ENCODE measurements at places on chromosomes 6 and 20.

GRCh38 chr6:84645000-84645399 is 119.4 kb downstream of the TBX18 start:
- DNase-seq: no peak

- DNase-seq: no peak
These were observed 78.6 kb upstream of the AKAP12 start for GRCh38 chr6:151160929-151161757.

DNA sequence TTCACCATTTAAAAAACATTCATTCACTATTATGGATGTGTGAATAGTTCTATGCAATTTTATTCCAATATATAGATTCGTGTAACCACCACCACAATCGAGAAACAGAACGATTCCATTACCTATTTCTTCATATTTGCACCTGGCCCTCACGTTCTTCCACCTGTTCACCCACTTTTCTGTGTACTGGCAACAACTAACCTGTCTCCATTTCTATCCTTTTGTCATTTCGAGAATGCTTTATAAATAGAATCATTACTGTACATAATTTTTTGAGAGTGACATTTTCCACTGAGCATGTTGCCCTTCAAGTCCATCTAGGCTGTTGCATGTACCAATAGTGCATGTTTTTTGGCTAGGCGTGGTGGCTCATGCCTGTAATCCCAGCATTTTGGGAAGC is 23.2 kb upstream of the STX11 start:
- no peak for DNase-seq

GRCh38 chr6:10722570-10722819 is 375 bp upstream of the TMEM14C start:
- no peak for DNase-seq

GRCh38 chr6:114833211-114833610 is 490.4 kb upstream of the HS3ST5 start:
- no peak for DNase-seq

DNA sequence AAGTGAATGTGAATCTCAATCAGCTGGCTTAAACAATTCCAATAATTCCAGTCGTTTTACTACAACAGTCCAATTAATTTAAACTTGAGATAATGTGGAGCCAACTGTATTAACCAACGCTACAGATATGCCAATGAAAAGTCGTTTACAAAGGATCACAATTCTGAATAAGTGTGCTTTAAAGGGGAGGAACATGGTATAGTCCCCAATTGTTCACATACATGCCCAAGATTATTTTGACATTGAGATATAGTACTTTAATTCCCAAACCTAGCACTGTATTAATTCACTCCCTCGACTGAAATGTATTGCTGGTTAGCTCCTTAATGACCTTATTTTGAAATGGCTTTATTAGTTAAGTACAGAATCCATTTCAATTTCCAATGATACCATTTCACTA is 2.5 kb downstream of the AKIRIN2 start:
- DNase-seq: no peak

DNA sequence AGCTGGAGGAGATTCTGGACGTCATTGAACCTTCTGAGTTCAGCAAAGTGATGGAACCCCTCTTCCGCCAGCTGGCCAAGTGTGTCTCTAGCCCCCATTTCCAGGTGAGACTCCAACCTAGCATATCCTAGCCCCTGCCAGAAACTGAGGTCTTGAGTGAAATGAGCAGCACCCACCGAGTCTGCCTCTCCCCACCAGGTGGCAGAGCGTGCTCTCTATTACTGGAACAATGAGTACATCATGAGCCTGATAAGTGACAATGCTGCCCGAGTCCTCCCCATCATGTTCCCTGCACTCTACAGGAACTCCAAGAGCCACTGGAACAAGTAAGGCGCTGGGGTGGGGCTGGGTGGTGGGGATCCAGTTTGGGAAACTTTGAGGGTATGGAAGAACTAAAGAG is 4.6 kb downstream of the MEA1 start:
- DNase-seq: peak; percentile 21

DNA sequence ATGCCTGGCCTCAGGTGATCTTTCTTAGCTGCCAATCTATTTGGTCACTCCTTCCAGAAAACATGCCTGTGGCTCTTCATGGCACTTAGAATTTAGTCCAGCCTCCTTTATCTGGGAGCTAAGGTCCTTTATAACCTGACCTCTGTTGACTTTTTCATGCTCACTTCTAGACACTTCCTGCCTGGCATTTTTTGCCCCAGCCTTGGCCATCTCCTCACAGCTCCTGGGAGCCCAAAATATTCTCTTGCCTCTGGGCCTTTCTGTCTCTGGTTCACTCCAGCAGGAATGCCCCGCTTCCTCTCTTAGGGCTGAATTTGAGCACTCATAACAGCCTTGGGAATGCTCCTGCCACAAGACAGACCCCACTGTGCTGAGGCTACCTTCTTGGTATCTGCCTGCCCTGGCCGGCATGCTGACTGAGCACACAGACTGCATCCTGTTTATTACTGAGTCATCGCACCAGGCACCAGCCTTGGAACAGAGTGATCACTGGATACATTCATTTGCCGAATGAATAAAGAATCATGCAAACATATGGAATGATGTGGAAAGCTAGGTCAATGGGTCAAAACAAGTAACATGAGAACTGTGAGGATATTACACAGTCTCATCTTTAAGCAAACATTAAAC is 5.8 kb upstream of the EEF1E1 start:
- no peak for DNase-seq

DNA sequence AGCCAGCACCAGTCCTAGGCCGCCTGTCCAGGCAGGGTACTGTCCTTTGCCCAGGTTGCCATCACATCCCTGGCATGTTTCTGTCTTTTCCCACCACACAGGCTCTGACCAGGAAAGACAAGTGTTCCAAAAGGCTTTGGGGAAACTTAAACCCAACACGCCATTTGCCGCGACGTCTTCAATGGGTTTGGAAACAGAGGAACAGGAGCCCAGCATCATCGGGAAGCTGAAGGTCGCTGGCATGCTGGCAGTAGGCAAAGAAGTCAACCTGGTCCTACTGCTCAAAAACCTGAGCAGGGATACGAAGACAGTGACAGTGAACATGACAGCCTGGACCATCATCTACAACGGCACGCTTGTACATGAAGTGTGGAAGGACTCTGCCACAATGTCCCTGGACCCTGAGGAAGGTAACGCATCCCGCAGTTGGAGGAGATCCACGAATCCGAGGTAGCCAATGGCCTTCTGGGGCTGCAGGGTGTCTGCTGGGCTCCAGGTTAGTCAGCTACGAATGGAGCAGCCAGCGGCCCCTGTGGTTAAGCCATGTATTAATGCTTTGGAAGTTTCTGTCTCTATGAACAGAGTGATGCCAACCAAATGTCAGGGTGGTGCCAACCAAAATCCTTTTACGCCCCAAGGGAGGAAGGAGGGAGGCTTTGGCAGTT is 36.2 kb downstream of the TGM3 start:
- DNase-seq: no peak

GRCh38 chr20:34621036-34621343 is 55.9 kb downstream of the PIGU start:
- no peak for DNase-seq

DNA sequence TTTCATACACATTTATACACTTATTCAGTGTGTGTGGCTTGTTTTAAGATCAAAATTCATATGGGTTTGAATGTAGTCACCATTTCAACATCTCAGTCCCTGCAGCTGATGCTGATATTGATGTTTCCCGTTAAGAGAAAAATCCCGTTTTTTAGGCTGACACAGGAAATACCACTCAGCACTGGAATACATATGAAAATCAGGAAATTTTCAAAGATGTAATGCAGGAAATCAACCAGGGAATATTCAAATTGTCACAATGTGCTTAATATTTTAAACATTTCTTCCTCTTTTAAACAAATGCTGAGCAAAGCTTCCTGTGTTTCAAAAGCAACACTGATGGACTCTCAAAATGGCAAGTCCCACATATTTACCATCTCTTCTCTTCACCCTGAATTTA is 94.5 kb upstream of the MARCKS start:
- no peak for DNase-seq

- no peak for DNase-seq
These were observed 2.1 kb downstream of the GABRR2 start for GRCh38 chr6:89313006-89313405.

- no peak for DNase-seq
These were observed 14.3 kb upstream of the NCOA3 start for GRCh38 chr20:47487175-47487917.

DNA sequence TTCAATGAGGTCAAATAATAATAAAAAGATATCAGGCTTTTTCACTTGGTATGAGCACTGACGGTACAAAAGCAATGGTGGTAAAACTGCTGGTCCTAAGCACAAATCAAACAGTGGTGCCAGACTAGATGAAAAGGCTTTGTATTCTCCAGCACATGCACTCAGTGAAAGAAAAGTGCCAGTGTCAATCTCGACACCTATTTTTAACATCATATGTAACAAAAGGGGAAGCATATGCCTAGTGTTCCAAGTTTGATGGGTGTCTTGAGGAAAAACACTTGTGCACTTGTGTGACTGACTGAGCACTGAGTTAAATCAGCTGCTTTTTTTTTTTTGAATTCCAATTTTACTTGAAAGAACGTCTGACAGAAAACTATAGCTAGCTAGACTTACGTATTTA is 27.3 kb downstream of the MED23 start:
- DNase-seq: no peak

- no peak for DNase-seq
These were observed 92.9 kb downstream of the SPTLC3 start for GRCh38 chr20:13101706-13102105.

DNA sequence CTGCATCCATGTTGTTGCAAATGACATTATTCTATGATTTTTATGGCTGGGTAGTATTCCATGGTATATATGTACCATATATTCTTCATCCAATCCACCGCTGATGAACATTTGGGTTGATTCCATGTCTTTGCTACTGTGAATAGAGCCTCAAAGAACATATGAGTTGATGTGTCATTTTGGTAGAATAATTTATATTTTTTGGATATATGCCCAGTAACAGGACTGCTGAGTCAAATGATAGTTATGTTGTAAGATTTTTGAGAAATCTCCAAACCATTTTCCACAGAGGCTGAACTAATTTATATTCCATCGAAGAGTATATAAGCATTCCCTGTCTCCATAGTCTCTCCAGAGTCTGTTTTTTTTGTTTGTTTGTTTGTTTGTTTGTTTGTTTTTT is 1373.5 kb downstream of the GRIK2 start:
- no peak for DNase-seq

GRCh38 chr6:53984163-53984562 is 127.1 kb upstream of the MLIP start:
- DNase-seq: no peak

DNA sequence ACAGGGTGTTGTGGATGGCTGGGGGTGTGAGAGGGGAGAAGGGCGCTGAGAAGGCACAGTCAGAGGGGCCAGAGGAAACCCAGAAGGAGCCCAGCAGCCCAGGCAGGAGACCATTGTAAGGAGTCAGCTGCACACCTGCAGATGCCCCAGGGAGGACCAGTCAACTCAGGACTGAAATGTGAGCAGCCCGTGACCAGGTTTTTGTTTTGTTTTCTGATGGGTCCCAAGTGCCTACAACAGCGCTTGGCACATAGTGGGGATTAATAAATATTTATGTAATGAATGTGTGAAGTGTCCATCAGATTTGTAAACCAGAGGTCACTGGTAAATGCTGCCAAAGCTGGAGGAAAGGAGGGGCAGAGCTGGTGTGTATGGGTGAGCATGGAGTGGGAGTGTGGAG is 30.2 kb downstream of the TRAM2 start:
- no peak for DNase-seq

- DNase-seq: no peak
These were observed 117.9 kb downstream of the SIM1 start for GRCh38 chr6:100346828-100347227.

DNA sequence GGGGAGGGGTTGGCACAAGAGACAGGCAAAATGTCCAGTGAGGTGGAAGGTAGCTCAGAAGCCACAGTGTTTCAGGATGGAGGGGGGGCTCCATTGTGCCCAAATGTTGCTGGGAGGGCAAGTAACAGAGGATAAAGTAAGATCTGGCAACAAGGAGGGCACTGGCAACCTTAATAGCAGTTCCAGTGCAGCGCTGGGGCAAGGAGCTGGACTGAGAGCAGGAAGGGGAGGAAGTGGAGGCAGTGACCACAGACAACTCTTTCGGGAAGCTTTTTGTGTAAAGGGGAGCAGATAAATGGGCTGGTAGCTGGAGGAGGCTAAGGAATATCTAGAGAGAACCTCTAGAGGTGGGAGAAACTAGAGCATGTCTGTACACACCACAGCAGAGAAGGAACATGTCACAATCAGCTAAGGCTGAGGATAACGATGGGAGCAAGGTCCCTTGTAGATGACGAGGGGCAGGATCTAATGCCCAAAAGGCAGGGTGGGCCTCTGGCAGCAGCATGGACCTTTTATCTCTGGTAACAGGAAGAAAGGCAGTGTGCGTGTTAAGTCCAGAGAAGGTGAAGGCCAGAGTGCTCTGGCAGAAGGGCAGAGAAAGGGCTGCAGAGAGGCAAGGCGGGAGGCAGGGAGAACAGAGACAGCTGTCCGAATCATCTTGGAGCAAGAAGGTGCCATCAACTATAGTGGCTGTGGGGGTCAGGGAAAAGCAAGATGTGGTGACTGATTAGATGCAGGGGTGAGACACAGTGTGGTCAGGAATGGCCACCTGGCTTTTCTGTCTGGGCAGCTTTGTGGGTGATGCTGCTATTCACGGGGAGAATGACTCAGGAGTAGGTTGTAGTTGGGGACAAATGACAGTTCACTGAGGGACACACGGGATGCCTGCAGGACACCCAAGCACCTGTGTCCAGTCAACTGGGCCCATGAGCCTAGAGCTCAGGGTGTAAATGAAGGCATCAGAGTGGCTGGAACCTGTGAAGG is 17.4 kb downstream of the TMEM242 start:
- DNase-seq: no peak

GRCh38 chr6:100774681-100775080 is 106.4 kb downstream of the ASCC3 start:
- no peak for DNase-seq

Measured in activated naive CD4-positive, alpha-beta T cell (primary cell).